ENCODE measurements at places on chromosomes 4 and X. TPM values are rescaled to one million over a fixed set of nuclear protein-coding genes. Genes with fewer than 3 reads are reported as not detected.

DNA sequence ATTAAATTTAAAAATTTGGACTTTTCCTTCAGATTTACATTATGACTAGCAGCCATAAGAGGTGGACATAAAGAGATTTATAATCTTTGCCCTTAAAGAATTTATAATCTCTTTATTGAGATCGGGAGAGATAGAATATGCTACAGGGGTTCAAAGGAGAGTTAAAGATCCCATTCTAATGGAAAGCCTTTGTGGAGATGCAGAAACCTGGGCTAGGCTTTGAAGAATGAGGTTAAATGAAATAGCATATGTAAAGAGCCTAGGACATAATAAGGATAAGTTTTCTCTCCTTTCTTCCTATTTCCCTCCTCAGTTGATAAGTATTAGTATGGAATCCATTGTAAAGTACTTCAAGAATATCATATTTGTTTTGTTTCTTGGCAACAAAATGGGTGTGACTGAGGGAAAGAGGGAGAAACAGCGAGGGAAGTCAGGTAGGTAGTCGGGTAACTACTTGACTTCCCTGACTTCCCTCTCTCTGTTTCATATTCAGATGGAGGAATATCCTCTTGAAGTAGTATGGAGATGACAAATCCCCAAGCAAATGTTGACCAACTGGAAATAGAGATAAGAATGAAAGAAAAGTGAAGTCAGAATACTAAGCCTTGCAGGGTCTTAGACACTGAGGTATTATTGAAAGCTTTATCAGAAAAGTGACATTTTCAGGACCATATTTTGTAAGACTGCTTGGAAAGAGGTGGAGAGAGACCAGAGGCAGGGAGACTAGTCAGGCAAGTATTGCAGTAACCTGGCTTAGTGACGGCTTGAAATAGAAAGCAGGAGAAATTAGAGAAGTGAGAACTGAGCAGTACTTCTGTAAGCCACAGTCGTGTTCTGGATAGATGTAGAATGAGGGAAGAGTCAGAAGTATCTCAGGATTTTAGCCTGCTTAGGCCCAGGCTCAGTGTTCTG is 82.9 kb downstream of the PDLIM5 start:
- H3K27me3 ChIP-seq: no peaks in the 10 kb centered on the region
- peak overlapping the region; percentile 71 for H3K27ac ChIP-seq
- H3K4me1 ChIP-seq: peaks cover 17% of the 10 kb centered on the region
- no peaks in the 10 kb centered on the region for H3K36me3 ChIP-seq
- peak overlapping the region; percentile 10 for H3K4me3 ChIP-seq

DNA sequence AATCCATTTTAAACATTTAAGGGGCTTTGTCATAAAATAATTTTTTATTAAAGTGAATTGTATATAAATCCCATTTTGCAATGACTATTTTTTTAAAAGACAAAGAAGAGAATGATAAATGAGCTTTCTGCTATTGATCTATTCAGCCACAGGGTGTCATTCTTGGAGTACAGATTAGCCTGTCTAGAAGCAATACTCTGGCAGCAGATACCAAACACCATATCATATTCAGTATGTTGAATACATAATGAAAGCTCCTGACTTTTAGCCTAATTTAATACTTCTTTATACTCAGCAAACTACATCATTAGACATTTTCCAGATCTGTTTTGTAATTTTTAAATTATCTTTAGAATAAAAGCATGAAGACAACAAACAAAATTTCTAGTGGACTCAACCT is 496.3 kb downstream of the PDGFC start:
- H3K27ac ChIP-seq: no peak overlapping the region
- H3K4me1 ChIP-seq: no peaks in the 10 kb centered on the region
- no peaks in the 10 kb centered on the region for H3K36me3 ChIP-seq
- H3K4me3 ChIP-seq: no peak overlapping the region

Gene FOXP3
- 0.32 TPM for total RNA-seq

Gene HHIP
- 0.03 TPM for total RNA-seq

Gene SPATA18
- 4.7 TPM for total RNA-seq

Gene SPANXN5
- total RNA-seq: not detected

Measured in aorta (tissue), 5 donors.